ENCODE measurements at places on chromosomes 2 and 18.

DNA sequence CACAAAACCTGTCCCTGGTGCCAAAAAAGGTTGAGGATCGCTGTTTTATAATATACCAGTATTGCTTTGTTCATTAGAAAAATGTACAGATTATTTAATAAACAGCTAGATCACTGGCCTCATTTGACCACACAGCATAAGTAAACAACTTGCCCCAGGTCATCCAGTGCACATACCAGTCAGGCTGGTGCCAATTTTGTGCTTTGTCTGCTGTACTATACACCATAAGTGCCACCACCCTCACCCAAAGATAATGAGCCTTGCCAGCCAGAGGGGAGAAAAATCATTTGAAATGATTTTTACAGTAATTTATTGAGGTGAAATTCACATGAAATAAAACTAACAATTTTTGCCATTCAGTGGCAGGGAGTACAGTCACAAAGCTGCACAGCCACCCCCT, 202.2 kb upstream of the TWIST2 start:
- H3K27me3 ChIP-seq = peaks cover 5% of the 10 kb centered on the region
- DNase-seq = no peak
- peaks cover 15% of the 10 kb centered on the region for H3K4me1 ChIP-seq
- no peaks in the 10 kb centered on the region for H3K36me3 ChIP-seq
- H3K4me3 ChIP-seq = no peak overlapping the region

- no peaks in the 10 kb centered on the region for H3K4me1 ChIP-seq
- no peak overlapping the region for H3K27ac ChIP-seq
- H3K27me3 ChIP-seq = no peaks in the 10 kb centered on the region
- H3K4me3 ChIP-seq = no peak overlapping the region
These were observed 28.2 kb downstream of the ACMSD start for GRCh38 chr2:134866498-134867099.

- no peaks in the 10 kb centered on the region for H3K27me3 ChIP-seq
- no peak for DNase-seq
- no peaks in the 10 kb centered on the region for H3K36me3 ChIP-seq
- no peaks in the 10 kb centered on the region for H3K4me1 ChIP-seq
These were observed 65.2 kb downstream of the KLHL14 start for GRCh38 chr18:32707586-32707985.

GRCh38 chr2:70356941-70357683, 55.2 kb upstream of the FAM136A start:
- no peak for DNase-seq
- no peak overlapping the region for H3K4me3 ChIP-seq
- no peak overlapping the region for H3K27ac ChIP-seq
- H3K36me3 ChIP-seq = no peaks in the 10 kb centered on the region
- peaks cover 5% of the 10 kb centered on the region for H3K27me3 ChIP-seq

GRCh38 chr2:150491943-150492342, 4.5 kb upstream of the RND3 start:
- DNase-seq = no peak
- H3K27me3 ChIP-seq = peaks cover 22% of the 10 kb centered on the region
- no peak overlapping the region for H3K27ac ChIP-seq
- no peak overlapping the region for H3K4me3 ChIP-seq
- H3K4me1 ChIP-seq = peaks cover 3% of the 10 kb centered on the region

DNA sequence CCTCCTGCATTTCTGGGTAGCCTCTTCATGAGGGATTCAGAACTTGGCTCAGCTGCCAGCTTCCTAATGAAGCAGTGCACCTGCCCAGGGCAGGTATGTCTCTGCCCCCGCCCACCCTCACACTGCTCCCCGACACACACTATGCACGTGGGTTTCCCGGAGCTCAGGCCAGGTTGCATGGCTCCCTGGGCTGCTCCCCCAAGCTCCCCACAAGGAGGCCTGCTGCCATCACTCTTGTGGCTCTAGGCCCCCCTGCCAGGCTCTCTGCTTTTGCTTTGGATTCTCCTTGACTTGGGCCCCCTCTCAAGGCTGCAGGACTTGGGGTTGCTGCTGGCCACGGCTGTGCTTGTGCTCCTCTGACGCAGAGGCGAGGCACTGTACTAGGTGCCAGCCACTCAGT, 43.6 kb downstream of the ADD2 start:
- H3K27ac ChIP-seq = no peak overlapping the region
- no peaks in the 10 kb centered on the region for H3K36me3 ChIP-seq
- DNase-seq = no peak
- no peaks in the 10 kb centered on the region for H3K27me3 ChIP-seq

DNA sequence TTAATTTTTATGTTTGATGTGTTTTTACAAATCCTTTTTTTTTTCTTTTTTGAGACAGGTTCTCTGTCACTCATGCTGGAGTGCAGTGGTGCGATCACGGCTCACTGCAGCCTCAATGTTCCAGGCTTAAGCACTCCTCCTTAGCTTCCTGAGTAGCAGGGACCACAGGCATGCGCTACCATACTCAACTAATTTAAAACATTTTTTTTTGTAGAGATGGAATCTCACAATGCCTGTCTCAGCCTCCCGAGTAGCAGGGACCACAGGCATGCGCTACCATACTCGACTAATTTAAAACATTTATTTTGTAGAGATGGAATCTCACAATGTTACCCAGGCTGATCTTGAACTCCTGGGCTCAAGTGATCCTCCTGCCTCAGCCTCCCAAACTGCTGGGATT, 3.2 kb downstream of the NOTO start:
- no peaks in the 10 kb centered on the region for H3K36me3 ChIP-seq
- H3K4me3 ChIP-seq = no peak overlapping the region
- peaks cover 46% of the 10 kb centered on the region for H3K27me3 ChIP-seq
- H3K27ac ChIP-seq = no peak overlapping the region

DNA sequence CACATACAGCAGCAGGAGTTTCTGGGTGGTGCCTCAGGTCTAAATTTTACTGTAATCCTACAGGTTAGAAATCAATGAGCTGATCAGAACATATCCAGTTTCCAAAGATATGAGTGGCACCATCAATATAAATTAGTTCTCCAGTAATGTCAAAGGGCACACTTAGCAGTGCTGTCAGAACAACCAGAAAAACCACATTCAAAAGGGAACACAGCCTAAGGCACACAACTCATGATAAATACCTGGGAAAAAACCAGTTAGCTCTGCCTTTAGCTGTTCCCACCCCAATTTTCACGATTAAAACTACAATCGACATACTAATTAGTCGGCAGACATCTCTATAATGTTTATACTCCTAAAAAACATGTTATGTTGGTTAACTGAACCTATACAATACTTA, 31.5 kb downstream of the ATP8B1 start:
- H3K27ac ChIP-seq = no peak overlapping the region
- DNase-seq = no peak
- peaks cover 2% of the 10 kb centered on the region for H3K36me3 ChIP-seq
- H3K4me1 ChIP-seq = peaks cover 19% of the 10 kb centered on the region
- peaks cover 4% of the 10 kb centered on the region for H3K27me3 ChIP-seq

- no peaks in the 10 kb centered on the region for H3K36me3 ChIP-seq
- H3K27me3 ChIP-seq = peaks cover 3% of the 10 kb centered on the region
- no peaks in the 10 kb centered on the region for H3K4me1 ChIP-seq
These were observed 113.5 kb downstream of the RTN4 start for GRCh38 chr2:54936766-54937165.

DNA sequence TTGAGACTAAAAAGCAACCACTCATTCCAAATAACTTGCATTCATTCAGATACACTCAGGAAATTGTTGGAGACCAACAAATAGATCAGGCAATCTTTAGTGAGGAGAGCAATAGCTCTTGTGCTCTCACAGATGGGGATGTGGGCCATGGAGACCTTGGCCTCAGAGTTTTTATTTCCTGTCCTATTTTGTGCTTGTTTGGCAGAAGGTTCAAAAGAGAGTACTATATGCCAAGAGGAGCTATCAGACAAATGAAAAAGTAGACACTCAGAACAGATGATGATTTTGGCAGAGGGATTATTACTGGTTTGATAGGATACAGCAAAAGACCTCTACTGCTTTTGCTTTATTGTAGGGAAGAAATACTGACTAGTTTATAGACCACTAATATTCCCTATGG, 230.2 kb downstream of the KCNE4 start:
- H3K4me1 ChIP-seq = no peaks in the 10 kb centered on the region
- DNase-seq = no peak
- H3K36me3 ChIP-seq = no peaks in the 10 kb centered on the region
- no peak overlapping the region for H3K4me3 ChIP-seq

GRCh38 chr2:28855193-28855592, 14.9 kb downstream of the TRMT61B start:
- DNase-seq = no peak
- no peaks in the 10 kb centered on the region for H3K27me3 ChIP-seq
- H3K27ac ChIP-seq = no peak overlapping the region
- H3K4me3 ChIP-seq = no peak overlapping the region

- H3K36me3 ChIP-seq = no peaks in the 10 kb centered on the region
- no peak for DNase-seq
- no peaks in the 10 kb centered on the region for H3K4me1 ChIP-seq
- no peak overlapping the region for H3K4me3 ChIP-seq
- H3K27me3 ChIP-seq = peaks cover 39% of the 10 kb centered on the region
- H3K27ac ChIP-seq = no peak overlapping the region
These were observed 5.8 kb downstream of the TWIST2 start for GRCh38 chr2:238853721-238854120.

- H3K27ac ChIP-seq = peak overlapping the region; percentile 67
- no peak overlapping the region for H3K4me3 ChIP-seq
- no peaks in the 10 kb centered on the region for H3K27me3 ChIP-seq
- H3K4me1 ChIP-seq = peaks cover 48% of the 10 kb centered on the region
These were observed 31.4 kb upstream of the CD226 start for GRCh38 chr18:69978732-69979715.

DNA sequence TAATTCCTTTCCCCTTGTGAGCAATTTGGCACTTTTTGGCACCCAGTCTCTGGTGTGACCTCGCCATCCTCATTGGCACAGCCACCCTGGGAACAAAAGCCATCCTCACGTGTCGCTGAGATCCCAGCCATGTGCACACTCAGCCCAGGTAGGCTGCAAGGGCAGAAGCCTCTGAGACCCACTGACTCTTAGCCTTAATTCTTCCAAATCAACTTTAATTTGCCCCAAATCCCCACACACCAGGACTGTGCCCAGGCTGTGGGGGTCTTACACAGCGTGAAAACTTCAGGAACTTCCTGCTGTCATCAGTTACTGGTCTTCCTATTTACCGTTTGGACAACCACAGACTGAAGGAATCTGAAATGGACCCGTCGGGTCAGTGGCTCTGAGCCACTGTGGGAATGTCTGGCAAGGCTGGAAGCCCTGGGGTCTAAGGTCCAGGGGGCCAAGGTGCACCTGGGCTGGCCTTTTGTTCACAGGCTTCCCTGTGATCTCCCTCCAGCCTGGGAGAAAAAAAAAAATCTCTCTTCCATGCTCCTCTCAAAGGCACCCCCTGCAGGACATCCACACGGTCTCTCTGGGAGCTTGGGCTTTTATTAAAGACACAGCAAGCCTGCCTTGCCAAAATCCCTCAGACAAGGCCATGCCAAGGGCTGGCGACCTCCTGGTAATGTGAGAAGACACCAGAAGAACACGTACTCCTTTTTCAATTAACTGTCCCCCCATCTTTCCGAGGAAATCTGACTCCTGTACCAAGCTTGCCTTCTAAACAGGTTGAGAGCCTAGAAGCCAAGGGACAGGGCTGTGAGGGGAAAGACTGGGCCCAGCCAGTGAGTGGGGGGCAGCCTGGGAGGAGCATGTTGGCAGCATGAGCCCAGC, 42.1 kb upstream of the LAPTM4A start:
- H3K36me3 ChIP-seq = no peaks in the 10 kb centered on the region
- peaks cover 18% of the 10 kb centered on the region for H3K27me3 ChIP-seq
- no peak for DNase-seq
- no peak overlapping the region for H3K4me3 ChIP-seq
- H3K27ac ChIP-seq = no peak overlapping the region

GRCh38 chr2:20194097-20195015, 30.6 kb downstream of the SDC1 start:
- H3K4me1 ChIP-seq = no peaks in the 10 kb centered on the region
- no peak overlapping the region for H3K4me3 ChIP-seq
- no peaks in the 10 kb centered on the region for H3K36me3 ChIP-seq
- no peaks in the 10 kb centered on the region for H3K27me3 ChIP-seq
- no peak for DNase-seq
- H3K27ac ChIP-seq = no peak overlapping the region

DNA sequence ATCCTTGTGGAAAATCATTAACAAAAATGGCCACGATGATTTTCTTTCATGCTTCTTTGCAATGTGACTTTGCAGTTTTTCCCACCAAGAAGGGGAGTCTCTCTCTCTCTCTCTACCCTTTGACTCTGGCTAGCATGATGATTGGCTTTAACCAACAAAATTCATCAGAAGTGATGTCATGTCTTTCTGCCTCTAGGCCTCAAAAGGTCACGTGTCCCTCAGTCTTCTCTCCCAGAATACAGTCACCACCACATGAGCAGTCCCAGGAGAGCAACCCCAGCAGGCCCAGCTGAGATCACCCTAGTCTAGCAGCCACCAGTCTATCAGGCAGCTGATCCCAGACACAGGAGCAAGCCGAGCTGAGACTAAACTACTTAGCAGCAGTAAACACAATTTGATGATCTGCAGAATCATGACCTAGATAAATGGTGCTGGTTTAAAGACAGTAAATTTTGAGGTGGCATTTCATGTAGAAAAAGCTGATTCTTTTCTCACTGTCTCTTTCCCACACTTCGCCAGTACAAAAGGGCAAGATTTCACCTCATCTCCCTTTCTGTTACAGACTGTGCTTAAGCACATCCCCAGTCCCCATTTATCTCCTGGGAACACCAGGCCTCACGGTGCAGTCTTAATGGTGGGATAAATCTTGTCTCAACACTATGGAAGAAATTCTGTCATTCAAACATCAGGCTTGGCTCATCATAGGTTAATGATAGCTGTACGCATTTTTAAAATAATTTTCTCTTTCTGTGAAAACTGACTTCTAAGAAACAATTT, 132.7 kb downstream of the SCG2 start:
- H3K4me3 ChIP-seq = no peak overlapping the region
- no peaks in the 10 kb centered on the region for H3K4me1 ChIP-seq
- H3K27me3 ChIP-seq = no peaks in the 10 kb centered on the region

GRCh38 chr2:165277295-165277694, 38.1 kb downstream of the SCN2A start:
- H3K4me1 ChIP-seq = peaks cover 22% of the 10 kb centered on the region
- H3K4me3 ChIP-seq = no peak overlapping the region
- DNase-seq = no peak
- H3K36me3 ChIP-seq = no peaks in the 10 kb centered on the region
- H3K27ac ChIP-seq = peak overlapping the region; percentile 24

DNA sequence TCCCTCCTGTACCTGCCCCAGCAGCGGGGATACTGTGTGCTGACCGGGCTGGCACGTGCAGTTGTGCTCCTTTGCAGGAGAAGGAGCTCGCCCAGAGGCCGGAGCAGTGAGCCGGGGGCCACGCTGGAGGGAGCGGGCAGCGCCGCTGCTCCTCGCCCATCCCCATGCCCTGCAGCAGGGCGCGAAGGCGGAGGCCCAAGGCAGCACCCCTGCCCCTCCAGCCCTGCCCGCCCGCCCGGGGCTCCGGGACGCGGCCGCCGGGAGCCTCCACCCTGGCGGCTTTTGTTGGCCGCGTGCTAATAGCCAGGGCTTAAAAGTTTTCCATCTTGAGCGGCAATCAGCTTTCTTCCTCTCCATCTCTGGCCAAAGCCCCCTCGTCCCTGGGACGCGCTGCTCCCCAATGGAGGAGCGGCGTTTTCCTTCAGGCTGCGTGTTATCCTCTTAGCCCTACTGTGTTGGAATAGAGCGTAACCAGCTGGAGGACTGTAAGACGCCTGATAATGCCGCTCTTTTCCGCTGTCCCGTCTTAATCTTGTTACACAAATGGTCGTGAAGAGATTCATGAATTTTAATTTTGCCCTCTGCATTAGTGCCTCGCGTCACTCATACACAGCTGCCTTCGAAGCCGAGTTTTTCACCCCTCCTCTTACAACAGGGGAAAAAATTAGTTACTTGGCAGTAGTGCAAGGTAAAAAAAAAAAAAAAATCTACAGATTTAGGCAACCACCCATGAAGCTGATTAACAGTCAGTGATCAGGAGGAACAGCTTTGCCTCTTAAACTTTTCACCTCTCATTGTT, 172.9 kb upstream of the SIX3 start:
- H3K27me3 ChIP-seq = no peaks in the 10 kb centered on the region
- no peak overlapping the region for H3K4me3 ChIP-seq
- H3K36me3 ChIP-seq = no peaks in the 10 kb centered on the region
- no peaks in the 10 kb centered on the region for H3K4me1 ChIP-seq
- no peak overlapping the region for H3K27ac ChIP-seq

Data from activated naive CD8-positive, alpha-beta T cell treated with anti-CD3 and anti-CD28 coated beads, Interleukin-2, amount 50 U/mL, for 24 hours (primary cell).